ENCODE measurements at places on chromosomes 7 and 10.
A peak's percentile ranks its signal among the peaks of the same experiment; 100 is the strongest.

DNA sequence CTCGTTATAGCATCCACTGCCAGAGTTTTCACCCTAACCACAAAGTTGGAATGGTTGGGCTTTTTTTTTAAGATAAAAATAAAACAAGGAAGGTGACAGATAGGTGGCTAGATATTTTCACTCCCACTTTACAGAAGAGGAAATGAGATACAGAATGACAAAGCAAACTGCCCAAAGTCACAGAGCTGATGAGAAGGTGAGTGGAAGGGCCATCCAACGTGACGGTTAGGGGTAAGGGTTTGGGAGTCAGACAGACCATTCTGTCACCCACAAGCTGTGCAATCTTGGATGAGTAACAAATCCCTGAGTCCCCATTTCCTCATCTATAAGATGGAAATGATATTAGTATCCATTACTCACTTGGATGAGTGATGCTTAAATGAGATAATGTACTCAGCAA, 106.9 kb upstream of the PDLIM1 start:
- no peak for DNase-seq

GRCh38 chr10:28676968-28677887, at the start of gene BAMBI:
TSS of gene BAMBI (plus strand) at chr10:28677521. CDS start at chr10:28677898, 377 bp downstream.
- DNase-seq, result peak; percentile 96

DNA sequence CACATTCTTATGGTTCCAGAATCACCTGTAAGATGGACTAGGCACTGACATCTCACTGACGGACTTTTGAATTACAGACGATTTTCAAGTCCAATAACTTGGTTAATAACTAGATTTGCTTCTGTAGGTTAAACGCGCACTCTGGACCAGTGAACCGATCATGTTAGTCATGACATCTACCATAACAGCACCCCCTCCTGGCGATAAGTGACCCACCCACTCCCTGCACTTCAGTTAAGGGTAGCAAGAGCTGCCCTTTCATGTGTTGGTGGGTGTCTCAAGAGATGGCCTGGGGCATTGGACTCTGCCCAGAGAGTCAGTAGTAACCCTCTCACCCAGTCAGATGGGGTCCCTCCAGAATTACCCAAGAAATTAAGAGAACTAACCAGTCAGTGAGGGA, 12.9 kb downstream of the GRM8 start:
- DNase-seq, result no peak

DNA sequence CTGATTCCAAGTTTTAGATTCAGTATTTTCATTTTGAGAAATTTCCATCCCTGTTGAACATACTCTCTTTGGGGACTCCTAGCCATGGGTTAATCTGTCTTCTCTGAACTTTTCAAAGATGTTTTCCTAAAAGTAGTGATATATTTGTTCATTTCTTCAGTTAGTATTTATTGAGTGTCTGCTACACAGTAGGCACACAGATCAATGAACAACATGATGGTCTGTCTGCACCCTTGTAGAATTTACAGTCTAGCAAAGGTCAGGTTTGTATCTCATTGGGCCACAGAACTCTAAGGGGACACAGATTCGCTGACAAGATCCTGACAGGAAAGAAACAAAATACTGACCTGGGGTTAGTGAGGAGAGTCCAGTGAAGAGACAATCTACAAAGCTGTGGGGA, 42.2 kb upstream of the PAPSS2 start:
- DNase-seq, result no peak

DNA sequence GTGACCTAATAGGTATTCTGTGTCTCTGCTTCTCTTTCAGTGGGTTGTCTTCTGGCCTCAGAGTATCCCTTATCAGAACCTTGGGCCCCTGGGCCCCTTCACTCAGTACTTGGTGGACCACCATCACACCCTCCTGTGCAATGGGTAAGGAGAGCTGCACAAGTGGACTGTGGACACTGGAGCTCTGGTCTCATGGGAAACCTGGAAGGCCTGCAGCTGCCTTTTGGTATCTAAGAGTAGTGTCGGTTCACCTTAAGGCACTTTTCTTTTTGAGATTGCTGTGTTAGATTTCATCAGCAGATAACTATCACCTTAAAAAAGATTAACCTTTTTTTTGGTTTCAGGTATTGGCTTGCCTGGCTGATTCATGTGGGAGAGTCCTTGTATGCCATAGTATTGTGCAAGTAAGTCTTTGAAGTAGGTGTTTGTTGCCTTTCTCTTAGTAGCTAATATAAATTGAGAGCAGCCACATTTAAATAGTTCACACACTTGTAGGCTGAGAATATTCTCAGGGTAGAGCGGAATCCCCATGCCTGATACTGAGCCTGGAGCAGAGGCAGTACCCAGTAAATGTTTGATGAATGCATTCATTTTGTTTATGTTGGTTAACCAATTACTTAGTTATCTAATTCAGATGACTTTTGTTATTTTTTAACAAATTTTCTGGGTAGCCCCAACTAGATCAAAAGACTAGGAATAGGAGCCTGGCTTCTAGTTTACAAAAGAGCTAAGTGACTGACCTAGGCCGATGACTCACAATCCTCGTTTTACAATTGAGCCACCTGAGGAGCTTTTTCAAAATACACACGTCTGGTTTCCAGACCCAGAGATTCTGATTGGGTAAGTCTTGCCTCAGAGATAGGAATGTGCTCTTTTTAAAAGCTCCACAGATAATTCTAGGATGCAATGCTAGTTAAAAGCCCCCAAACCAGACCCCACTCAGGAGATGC, 3.6 kb downstream of the TMEM254 start:
- no peak for DNase-seq

- DNase-seq, result no peak
These were observed 134.6 kb upstream of the NPSR1 start for GRCh38 chr7:34523226-34523918.

- DNase-seq, result no peak
These were observed 123.3 kb upstream of the FZD1 start for GRCh38 chr7:91140982-91141381.

- DNase-seq, result no peak
These were observed 1215.5 kb upstream of the LRRTM3 start for GRCh38 chr10:65710306-65710705.

DNA sequence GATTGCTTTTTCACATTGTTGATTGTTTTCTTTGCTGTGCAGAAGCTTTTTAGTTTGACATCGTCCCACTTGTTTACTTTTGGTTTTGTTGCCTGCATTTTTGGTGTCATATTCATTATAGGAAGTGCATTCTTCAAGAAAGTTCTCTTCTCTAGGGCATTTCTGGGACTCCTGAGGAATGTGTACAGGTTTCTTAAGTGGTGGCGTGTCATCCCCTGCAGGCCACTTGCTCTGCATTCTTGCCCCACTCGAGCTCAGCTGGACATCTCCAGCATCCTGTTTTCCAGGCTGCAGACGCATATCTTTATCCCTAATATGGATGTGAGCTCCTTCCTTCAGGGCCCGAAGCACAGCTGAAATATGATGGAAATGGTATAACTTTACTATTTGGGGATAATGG, 255.6 kb upstream of the HABP2 start:
- DNase-seq, result no peak

GRCh38 chr7:2204446-2204845, 28.3 kb downstream of the MAD1L1 start:
- DNase-seq, result no peak

- peak; percentile 92 for DNase-seq
These were observed 82.9 kb upstream of the PDGFA start for GRCh38 chr7:602341-603141.

GRCh38 chr7:83486957-83487356, 162.0 kb downstream of the SEMA3E start:
- no peak for DNase-seq

- DNase-seq, result no peak
These were observed 19.9 kb downstream of the MACC1 start for GRCh38 chr7:20197125-20197748.

GRCh38 chr10:53719658-53720057, 947.1 kb upstream of the MBL2 start:
- no peak for DNase-seq

GRCh38 chr10:99836711-99837110, 54.3 kb downstream of the ABCC2 start:
- DNase-seq, result no peak

DNA sequence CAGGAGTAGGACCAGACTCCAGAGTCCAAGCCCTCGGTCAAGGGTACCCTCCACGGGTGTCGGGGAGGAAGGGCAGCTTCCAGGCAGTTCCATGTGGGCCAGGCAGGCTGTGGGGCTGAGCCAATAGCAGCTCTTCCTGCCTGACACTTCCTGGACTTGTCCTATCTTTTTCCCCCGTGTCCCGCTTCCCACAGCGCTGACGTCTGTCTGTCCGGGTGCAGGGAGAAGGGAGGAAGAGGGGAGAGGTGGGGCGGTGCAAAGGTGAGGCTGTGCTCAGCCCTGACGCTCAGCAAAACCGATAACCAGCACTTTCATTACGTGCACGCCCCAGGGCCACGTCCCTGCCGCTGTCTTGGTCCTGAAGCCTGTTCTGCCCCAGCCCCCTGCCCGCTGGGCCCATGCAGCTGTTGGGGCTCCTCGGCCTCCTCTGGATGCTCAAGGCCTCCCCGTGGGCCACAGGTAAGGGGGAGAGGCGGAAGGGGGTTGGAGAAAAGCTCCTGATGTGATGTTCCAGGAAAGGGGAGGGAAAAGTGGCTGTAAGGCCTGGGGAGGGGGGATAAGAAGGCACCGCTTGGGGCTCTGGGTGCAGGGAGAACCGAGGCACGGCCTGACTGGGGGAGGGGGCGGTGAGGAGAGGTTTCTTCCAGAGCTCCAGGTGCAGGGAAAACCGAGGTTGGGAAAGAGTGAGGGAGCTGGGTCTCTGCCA, at the start of gene MUC3A:
MUC3A (plus strand) TSS at position 308 of the 706 bp plus-strand sequence; CDS start at position 399, 91 bp downstream.
- peak; percentile 63 for DNase-seq

GRCh38 chr10:13734151-13734550, 147.4 kb downstream of the PRPF18 start:
- DNase-seq, result no peak

- DNase-seq, result no peak
These were observed 198.1 kb downstream of the ADARB2 start for GRCh38 chr10:1539216-1539615.

GRCh38 chr10:100436255-100436654, 26.6 kb upstream of the WNT8B start:
- DNase-seq, result no peak

- DNase-seq, result no peak
These were observed 1.5 kb downstream of the FAM170B start for GRCh38 chr10:49132362-49132737.

DNA sequence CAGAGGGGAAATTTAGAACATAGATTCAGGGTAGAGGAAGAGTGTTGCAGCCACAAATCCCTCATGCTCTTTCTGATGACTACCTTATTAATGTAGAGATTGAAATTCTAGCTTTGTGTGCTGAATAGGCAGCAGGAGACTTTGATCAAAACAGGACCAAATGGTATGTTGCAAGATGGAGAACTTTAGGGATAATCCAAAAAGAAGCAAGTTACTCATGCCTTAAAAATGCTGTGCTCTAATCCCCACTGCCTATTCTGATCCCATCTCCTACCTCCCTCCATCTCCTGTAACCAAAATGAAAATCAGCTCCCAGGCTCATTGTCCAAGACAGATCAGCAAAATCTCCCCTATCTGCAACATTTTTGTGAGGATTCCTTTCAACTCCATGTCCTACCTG, 31.3 kb downstream of the CH25H start:
- DNase-seq, result no peak

DNA sequence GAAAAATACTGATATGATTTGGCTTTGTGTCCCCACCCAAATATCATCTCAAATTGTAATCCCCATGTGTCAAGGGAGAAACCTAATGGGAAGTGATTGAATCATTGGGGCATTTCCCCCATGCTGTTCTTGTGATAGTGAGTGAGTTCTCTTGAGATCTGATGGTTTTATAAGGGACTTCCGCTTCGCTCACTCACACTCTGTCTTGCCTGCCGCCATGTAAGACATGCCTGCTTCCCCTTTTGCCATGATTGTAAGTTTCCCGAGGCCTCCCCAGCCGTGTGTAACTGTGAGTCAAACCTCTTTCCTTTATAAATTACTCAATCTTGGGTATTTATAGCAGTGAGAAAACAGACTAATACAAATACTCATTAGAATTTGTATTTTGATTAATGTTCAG, 5.1 kb upstream of the MRPS17 start:
- no peak for DNase-seq

DNA sequence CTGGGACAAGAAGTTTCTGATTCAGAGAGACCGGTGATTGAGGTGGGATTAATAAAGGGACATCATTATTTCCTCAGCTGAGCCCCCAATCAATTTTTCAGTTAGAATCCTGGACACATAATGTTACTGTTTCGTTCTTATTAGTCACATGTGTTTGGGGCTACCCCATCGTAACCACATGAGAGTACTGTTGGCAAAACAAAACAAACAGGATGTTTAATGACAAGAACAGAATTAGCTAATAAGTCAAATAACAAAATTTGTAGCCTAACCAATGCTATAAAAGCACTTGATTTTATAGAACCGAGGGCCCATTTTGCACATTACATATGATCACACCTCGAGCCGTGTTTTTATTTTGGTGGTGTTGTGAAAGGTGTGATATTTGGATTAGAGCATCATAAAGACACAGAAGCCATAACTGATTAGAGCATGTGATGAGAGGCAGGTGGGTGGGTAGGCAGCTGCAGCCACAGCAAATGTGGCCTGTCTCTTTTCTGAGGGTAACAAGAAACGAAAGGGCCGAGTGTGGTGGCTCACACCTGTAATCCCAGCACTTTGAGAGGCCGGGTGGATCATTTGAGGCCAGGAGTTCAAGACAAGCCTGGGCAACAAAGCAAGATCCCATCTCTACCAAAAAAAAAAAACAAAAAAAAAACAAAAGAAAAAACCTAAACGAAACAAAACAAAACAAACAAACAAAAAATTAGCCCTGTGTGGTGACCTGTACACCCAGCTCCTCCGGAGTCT, 1.8 kb upstream of the VWC2 start:
- DNase-seq, result no peak

DNA sequence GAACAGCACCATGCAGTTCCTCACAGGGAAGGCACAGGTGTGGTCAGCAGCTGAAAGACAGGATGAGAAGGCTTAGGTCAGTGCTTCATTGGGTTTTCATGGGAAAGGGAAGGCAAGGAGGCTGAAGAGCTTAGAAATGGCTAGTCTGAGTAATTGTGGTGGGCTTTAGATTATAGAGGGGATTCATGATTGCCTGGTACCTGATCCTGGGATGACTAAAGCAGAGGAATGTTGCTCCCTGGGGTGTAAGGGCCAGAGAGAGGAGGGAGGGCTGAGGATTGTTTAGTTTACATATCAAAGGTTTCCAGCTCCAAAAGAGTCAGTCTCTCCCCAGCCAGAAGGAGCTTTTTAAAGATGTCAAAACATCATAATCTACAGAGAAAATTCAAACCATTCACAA, 396.3 kb upstream of the POM121L12 start:
- no peak for DNase-seq

- no peak for DNase-seq
These were observed 220.2 kb downstream of the JAZF1 start for GRCh38 chr7:27960415-27960814.

Measured in chondrocyte (in vitro differentiated cells).